ENCODE measurements at places on chromosomes 3 and 15.

DNA sequence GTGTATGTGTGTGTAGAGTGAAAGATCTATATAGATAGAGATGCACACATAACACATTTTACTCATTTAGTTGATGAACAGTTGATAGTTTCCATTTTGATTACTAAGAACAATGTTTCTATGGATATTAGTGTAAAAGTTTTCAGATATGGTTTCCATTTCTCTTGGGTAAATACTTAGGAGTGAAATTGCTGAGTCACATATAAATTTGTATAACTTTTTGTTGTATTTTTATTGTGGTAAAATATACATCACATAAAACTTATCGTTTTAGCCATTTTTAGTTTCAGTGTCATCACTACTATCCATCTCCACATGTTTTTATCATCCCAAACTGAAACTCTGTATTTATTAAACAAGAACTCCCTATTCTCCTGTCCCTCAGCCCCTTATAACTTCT is 258.3 kb downstream of the RYR3 start:
- no peak for DNase-seq

GRCh38 chr15:62711691-62712454 is 330.7 kb upstream of the TPM1 start:
- no peak for DNase-seq

GRCh38 chr3:23859839-23860382 is 54.2 kb downstream of the UBE2E1 start:
- DNase-seq: no peak

DNA sequence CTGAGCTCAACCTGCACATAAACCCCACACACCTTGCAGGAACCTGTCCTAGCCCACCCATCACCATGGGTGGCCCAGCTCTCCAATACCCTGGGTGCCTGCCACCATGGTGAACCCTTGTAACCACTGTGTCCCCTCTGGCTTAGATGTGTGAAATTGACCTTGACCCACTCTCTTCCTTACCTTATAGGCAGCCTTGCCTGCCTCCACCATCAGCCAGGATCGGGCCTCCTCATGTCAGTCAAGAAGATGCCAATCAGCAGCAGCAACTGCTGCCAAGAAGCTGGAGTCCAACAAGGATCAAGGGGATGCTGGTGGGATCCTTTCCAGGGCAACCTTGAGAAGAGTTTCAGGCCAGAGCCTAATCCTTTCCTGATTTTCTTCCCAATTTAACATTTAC is 8.8 kb upstream of the CYP11A1 start:
- DNase-seq: no peak

DNA sequence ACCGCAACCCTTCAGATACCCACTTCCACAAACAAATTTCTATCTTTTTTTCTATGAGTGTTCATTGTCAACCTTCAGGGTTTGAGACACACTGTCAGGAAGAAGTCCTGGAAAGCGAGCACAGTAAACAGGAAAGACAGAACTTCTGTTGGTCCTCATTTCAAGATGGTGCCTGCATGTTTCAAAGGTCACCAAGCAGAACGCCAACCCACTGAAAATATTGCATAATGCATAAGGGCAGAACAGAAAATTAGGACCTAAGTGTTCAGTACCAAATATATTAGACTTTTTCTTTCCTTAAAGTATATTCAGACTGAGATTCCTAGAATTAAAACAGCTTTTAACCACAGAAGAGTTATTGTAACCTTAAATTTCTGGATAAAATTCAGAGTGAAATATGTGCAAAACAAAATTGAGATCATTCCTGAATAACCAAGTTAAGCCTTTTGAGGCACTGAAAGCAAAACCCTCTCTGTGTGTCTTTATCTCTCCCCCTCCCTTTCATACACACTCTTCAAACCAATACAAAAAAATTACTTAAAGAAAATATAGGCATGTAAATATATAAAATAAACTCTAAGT is 387.8 kb upstream of the THBS1 start:
- DNase-seq: no peak

DNA sequence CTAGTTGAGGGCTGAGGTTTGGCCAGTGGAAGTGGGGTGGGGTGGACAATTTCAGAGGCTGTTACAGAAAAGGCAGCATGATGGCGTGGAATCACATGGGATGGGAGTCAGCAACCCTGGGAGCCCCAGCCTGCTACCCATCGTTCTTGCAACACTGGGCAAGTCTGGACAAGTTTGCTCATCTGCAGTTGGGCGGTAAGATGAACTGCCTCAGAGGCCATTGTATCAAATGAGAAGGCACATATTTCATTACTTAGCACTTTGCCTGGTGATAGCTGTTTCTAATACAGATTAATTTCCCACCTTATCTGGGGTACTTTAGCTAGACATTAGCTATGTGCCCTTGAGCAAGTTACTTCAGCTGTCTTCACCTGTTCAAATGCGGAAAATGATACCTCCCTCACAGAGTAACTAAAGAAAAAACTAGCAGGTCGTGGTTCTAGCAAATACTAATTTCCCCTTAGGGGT is 248.9 kb downstream of the THSD4 start:
- DNase-seq: no peak

DNA sequence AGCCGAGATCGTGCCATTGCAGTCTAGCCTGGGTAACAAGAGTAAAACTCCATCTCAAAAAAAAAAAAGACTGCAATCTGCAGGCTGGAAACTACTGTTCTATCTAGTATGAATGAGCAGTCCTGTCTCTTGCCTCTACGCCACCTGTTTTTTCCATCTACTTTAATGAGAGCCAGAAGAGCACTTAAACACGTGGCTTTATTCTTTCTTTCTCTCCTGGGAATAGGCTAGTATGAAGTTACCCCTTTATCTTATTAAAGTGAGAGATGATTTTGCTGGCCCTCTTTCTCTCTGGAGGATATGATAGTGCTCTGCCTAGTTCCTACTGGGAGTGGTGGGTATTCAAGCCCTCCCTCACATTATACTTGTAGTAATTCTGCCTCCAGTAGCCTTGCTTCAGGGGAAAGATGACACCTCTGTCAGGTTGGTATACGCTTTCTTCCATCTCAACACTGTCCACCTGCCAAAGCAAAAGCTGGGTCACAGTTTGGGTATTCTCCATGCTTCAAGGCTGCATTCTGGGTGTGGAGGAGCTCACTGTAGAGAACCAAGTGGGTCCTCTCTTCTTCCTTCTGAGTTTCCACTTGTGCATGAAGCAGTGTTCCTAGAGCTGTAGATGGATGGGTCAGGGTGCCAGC is 17.8 kb downstream of the MAPKBP1 start:
- DNase-seq: no peak

DNA sequence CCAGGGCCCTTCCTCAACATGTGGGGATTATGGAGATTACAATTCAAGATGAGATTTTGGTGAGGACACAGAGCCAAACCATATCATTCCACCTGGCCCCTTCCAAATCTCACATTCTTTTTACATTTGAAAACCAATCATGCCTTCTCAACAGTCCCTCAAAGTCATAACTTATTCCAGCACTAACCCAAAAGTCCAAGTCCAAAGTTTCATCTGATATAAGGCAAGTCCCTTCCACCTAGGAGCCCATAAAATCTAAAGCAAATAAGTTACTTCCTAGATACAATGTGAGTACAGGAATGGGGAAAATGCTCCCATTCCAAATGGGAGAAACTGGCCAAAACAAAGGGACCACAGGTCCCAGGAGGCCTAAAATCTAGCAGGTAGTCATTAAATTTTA is 309.5 kb upstream of the SLITRK3 start:
- no peak for DNase-seq

GRCh38 chr3:38541806-38542205 is 45.7 kb downstream of the EXOG start:
- DNase-seq: no peak

DNA sequence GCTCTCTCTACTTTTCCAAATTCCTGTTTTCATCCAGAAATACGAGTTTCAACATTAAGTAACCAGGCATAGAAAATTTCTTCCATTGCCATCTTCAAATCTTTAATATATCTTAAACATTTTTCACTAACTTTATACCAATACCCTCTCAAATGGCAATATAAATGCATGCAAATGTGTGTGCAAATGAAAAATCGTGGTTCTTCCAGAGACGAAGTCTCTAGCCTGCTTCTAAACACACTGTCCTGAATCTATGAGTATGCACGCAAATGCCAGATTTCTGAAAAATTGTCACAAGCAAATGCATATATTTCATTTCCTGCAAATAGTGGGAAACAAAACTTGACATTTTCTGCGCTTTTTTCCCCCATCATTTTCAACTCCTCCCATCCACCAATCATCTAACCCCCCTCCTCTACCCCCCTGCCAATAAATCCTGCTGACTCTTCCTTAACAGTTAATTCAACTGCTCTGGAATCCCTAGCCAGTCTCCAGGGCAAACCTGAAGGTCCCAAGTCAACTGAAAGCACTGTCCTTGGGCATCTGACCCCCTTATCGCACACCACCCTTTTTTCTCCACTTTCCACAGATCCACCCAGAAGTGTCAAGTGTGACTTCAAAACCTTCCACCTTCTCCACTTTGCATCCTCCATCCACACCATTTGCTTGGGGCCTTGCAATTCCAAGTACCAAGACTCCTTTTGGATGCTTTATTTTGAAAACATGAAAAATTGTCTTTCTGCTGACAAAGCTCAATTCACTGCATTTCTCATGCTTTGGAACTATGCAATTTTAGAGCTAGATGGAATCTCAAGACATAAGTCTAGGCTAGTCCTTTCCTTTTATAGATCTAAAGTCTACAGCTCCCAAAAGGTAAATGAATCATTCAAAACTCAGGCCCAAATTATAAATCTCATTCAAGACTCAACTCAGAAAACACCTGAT is 144.7 kb downstream of the OSBPL10 start:
- DNase-seq: no peak

DNA sequence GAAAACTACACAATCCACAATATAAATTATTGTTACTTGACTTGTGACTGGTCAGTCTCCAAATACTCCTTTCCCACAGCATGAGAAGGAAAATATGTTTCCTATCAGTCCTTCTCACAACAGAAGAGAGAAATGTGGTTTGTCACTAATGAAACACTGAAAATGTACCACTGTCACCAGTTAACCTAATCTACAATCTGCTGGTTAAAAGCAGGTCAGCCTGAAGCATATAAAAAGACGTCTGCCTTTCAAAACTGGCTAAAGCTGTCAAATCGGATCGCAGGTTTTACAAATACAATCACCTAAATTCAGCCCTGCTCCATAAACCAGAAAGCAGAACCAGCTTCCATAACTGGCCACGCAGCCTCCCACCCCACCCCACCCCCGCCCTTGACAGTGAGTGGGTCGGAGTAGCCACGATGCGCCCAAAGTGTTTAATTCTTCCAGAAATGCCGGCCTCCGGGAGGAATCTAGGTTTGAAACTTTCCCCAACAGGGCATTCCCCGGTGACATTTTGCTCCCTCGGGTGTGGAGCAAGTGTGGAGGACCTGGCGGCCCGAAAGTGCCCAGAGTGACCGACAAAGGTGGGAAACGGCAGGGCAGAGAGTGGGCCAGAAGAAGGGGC is 682 bp downstream of the ETFA start:
- no peak for DNase-seq

GRCh38 chr15:51075364-51075763 is 19.3 kb downstream of the TNFAIP8L3 start:
- no peak for DNase-seq

DNA sequence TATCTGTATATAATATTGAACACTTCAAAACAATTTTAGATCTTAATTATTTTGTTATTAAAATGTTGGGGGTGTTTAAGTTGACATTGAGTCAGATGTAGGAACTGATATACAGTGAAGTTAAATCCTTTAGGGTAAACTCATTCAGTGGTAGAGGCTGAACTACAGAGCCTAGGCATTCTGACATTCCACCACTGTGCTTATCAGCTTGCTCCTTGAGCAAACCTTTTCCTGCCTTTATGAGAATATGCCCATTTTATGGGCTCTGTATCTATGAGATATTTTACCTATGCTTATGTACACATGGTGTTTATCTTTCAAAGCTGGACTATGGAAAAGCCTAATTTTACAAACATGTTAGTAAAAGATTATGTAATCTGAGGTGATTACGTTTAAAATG is 407.5 kb downstream of the ZBTB20 start:
- no peak for DNase-seq

GRCh38 chr3:40751666-40752065 is 226.9 kb downstream of the ZNF621 start:
- DNase-seq: no peak

- no peak for DNase-seq
Observed at GRCh38 chr3:187082758-187083375, 56.4 kb downstream of the RPL39L start.

- DNase-seq: no peak
Observed at GRCh38 chr3:22907161-22907780, 295.9 kb upstream of the UBE2E2 start.

DNA sequence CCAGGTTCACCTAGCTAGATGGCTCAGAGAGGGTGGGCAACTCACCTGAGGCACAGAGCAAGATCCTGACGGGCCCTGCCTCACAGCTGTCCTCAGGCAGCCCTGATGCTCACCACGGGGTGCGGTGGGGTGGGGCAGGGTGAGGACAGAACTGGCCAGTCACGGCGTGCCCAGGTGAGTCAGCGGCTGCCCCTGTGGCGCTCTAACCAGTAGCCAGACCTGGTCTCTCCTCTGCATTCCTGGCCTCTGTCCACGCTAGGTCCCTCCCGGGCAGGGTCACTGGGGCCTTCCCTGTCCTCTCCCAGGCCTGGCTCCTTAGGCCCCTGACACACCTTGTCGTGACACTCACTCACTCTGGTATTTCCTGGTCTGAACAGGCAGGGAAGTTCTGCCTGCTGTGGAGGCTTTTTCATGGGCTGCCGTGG is 901 bp downstream of the ALS2CL start:
- no peak for DNase-seq

- no peak for DNase-seq
Observed at GRCh38 chr3:181901626-181902025, 189.9 kb downstream of the SOX2 start.

DNA sequence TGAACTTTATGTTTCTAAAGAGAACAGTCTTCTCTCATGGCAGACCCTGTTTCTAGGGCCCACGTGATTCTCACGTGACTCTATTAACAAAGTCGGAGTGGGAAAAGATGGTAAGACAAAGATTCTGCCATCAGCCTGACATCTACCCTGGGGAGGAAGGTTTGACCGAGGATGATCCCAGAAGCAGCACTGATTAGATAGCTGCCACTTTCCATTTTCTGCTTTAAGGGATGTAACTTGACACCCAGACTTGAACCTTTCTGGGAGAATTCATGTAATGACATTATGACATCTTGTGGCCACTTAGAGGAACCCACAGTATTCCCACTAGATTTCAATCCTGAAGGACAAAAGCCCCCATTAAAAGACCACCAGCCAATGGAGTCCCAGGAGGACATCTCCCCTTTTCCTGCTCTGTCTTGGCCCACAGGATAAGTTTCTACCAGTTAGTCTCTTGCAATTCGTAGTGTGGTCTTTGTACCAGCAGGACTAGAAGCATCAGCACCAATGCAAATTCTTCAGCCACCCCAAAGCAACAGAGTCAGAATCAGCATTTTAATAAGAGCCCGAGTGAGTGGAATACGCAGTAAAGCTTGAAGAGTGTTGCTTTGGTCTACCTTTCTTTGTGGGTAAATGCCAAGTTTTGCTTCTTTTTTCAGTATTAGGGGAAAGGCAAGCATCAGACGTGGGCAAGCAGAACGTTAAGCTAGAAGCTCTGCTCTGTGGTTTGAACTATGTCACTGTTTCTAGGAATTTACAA is 480.5 kb upstream of the PROK2 start:
- no peak for DNase-seq

Data from GOT3 (cell line).